Stimulated activated CD8-positive, alpha-beta memory T cell treated with anti-CD3 and anti-CD28 coated beads, Interleukin-2, amount 100 ng/mL, for 48 hours (primary cell): ENCODE measurements at places on chromosomes 7 and 10.
A peak's percentile ranks its signal among the peaks of the same experiment; 100 is the strongest.

- DNase-seq: no peak
Observed at GRCh38 chr7:8387551-8388256, 45.7 kb upstream of the NXPH1 start.

GRCh38 chr7:47104206-47104549, 477.7 kb downstream of the TNS3 start:
- no peak for DNase-seq

GRCh38 chr7:139727151-139727705, 50.6 kb downstream of the HIPK2 start:
- no peak for DNase-seq

- DNase-seq: no peak
Observed at GRCh38 chr10:76035206-76036110, 604.0 kb downstream of the LRMDA start.

GRCh38 chr7:36048141-36048901, 104.7 kb upstream of the EEPD1 start:
- DNase-seq: no peak

GRCh38 chr10:22370320-22370719, 25.0 kb downstream of the SPAG6 start:
- no peak for DNase-seq

DNA sequence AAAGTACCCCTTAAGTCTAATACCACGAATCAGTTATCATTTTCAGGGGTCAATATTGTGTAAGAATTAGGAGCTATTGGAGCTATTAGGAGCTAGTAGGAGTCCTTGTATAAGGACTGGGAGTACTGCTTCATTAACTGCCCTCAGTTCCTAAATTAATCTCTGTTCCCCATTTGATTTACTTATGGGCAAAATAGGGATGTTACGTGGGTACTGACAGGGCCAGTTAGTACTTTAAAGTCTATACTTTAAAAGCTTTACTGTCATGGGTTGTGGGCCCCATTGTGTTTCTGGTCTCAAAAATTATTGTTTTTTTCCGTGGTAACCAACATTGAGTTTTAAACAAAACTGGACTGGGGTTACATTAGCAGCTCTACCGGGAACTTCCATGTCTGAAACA, 60.3 kb downstream of the PRKAR2B start:
- no peak for DNase-seq

- DNase-seq: no peak
Observed at GRCh38 chr7:47571331-47572093, 10.4 kb downstream of the TNS3 start.

DNA sequence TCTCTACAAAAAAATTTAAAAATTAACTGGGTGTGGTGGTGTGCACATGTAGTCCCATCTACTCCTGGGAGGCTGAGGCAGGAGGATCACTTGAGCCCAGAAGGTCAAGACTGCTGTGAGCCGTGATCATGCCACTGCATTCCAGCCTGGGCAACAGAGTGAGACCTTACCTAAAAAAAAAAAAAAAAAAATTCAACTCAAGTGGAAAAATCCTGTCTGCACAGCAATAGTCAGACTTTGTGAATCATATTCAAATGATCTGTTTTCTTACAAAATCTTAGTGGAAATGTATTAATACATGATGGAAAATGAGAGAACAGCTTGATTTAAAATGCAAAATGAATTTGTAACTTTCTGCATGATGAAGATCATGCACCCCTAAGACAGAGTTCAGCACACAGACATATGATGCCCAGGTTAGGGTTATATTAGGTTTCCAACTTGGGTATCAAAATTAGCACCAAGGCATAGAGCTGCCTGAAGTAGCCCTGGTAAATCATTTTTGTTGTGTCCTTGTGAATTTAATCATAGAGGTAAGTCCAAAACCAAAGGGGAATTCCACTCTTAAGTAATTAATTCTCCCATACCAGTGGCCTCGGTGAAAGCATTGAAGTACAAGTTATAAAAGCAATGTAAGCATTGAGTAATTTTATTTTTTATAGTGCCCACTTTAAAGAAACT, 93.8 kb downstream of the ADD3 start:
- DNase-seq: no peak

DNA sequence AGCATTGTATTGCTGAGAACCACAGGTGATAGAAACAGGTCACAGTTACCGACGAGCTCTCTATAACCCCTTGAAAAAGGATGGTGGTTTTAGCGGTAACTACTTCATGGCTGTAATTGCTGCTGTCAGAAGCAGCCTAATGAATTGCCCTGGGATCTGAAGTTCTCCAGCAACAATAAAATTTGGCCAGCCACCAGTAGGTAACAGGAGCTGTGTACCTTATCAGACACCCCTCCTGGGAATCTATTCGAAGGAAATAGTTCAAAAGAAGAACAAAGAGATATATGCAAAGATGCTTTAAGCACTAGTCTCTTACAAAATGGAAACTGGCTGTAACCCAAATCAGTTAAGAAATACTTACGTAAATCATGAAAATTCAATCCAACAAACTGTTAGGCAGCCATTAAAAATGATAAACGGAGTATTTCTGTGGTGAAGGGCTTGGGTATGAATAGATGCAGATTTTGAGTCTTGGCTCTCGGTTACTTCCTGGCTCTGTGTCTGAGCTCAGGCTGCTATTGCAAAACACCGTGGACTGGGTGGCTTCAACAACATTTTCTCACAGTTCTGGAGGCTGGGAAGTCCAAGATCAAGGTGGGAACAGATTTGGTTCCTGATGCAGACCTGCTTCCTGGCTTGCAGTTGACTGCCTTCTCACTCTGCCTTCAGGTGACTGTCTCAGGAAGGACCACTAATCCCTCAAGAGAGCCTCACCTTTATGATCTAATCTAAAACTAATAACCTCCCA, 1.6 kb downstream of the MSRB2 start:
- no peak for DNase-seq

DNA sequence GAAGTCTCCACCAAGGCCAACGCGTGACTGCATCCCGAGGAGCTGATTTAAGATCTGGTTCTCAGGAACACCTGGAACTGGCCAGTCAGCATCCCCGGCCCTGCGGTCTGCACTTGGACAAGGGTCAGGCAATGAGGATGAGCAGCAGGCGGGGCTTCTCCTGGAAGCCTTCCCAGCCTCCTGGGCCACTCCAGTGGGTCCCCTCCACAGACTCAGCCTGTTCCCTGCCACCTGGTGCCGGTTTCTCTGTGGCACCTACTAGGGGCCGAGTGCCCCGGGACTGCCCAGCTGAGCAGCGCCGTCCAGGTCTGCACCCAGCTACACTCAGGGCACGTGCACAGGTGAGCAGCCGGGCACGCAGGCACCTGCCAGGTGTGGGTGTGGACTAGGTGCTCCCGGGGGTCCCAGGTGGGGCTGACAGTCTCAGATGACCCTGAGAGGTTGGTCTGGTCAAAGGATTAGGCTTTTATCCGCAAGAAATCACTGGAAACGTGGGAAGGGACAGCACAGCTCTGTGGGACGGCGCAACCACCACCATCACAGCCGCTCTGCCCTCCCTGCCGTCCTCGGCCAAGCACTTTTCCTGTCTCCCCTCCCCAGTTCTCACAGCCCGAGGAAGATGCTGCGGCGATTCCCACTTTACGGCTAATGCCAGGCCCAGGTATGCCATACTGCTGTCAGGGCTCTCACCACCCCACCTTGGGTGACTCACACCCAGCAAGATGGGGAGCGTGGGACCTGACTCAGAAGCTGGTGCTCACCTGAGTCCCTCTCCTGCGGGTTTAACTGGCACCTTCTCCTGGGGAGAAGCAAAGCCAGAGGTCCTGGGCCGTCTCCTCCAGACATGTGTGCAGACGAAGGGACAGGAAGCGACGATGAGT, 166.0 kb downstream of the RNF216 start:
- no peak for DNase-seq

- no peak for DNase-seq
Observed at GRCh38 chr7:132703742-132704141, 127.5 kb upstream of the PLXNA4 start.

DNA sequence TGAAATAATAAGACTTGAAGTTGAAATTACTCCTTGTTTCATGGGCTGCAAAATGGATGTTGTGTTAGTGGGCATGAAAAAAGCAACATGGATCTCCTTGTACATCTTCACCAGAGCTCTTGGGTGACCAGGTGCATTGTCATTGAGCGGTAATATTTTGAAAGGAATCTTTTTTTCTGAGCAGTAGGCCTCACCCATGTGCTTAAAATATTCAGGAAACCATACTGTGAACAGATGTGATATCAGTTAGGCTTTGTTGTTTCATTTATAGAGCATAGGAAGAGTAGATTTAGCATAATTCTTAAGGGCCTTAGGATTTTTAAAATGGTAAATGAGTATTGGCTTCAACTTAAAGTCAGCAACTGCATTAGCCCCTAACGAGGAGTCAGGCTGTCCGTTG, 15.3 kb downstream of the STAG3 start:
- no peak for DNase-seq

GRCh38 chr10:29064680-29065079, 224.2 kb upstream of the LYZL1 start:
- DNase-seq: no peak

GRCh38 chr7:2635810-2636701, 4.3 kb downstream of the TTYH3 start:
- DNase-seq: no peak

GRCh38 chr7:5397736-5398135, 25.9 kb downstream of the TNRC18 start:
- no peak for DNase-seq

DNA sequence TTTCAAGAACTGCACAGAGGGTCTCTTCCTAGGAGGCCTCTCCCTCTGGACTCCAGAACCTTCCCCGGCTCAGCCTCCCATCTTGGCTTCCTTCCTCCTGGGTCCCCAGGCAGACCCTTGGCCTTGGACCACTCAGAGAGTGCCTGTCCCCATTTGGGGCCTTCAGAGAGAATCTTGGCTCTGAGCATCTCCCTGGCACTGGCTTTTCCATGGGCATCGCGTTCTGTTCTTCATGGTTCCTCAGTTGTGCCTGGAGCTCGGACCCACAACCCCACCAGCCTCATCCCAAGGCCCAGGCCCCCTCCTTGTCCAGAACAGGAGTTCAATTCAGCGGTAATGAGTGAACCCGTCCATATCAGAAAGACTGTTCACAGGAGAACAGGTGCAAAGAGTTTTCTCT, 73.4 kb downstream of the VIPR2 start:
- no peak for DNase-seq

- no peak for DNase-seq
Observed at GRCh38 chr7:105297985-105298384, 90.7 kb downstream of the SRPK2 start.

DNA sequence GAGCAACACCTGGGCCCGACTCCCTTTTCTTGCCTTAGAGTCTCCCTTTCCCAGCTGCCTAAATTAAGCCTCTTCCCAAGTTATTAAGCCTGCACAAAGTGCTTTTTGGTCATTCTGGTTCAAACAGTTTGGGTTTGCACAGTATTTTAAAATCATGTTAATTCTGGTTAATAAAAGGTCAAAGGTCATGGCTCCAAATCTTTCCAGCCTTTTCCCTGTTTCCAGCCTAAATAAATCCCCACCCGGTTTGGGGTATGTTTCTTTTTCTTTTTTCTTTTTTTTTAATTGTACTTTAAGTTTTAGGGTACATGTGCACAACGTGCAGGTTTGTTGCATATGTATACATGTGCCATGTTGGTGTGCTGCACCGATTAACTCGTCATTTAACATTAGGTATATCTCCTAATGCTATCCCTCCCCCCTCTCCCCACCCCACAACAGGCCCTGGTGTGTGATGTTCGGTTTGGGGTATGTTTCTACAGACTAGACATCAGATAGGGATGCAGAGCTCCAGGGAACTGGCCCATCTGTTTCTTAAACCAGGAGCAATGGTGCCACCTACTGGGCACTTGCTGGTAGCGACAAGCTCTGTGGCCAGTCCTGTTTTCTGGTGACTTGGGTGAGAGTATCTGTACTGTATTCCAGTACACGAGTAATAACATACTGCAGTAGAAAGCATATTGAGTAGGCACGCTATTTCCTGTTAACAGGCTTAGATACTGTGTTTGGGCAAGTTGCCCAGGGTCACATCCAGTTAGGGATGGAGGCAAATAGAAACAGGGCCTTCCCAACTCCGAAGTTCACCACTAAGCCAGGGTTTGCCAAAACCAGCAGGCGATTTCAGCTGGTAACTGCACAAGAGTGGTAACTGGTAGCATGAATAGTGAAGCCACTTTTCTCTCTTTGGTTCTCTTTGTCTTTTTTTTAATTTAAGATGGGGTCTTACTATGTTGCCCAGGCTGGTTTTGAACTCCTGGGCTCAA, 60.6 kb upstream of the TRIM8 start:
- DNase-seq: peak; percentile 67

DNA sequence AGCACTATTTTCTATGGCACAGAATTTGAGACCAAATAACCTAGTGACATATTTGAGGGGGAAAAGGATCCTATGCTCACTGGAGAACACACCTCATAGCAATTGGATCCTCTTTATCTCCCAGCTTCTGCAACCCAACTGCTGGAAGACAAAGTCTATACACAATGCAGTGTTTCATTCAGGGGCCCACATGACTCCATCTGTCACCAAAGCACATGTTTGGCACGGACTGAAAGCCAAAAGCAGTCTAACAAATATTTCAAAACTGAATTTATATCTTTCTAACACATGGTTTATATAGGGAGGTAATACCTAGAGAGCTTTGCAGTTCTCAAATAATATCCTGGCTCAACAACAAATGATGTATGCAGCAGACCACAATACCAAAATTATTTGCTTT, 39.2 kb downstream of the ADAM12 start:
- no peak for DNase-seq

DNA sequence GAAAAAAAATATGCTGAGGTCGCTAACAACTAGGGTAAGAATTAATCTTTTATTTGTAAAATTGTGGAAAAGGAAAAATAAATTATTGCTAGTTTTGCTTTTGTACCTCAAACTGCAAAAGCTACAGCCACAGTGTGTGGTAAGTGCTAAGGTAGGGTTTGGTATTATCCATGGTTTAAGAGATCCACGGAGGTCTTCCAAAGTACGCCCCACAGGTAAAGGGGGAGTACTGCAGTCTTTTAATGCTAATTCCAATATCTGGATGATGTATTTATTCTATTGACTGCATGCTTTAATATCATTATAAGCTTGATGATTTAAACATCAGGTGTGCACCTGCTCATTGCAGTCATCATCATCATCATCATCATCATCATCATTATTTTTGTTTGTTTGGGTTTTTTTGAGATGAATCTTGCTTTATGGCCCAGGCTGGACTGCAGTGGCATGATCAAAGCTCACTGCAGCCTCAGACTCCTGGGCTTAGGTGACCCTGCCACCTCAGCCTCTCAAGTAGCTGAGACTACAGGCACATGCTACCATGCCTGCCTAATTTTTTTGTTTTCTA, 38.4 kb upstream of the BMS1 start:
- no peak for DNase-seq

DNA sequence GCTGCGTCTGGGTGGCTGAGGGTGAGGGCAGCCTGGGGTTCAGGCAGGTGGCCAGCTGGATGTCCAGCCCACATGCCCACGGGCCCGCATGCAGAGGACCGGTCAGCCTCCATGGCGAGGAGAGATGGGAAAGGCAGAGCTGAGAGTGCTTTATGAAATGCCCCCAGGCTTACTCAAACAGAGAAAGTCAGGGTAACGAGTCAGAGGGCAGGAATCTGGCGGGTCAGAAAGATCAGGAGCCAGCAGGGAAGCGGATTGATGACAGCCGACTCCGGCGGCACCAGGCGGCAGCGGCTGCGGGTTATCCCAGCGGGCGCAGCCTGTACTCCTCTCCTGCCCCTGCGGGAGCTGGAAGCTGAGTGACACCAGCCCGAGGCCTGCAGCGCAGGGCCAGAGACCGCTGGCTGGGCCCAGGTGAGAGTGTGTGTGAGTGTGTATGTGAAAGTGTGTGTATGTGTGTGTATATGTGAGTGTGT, 13.4 kb downstream of the SLC13A4 start:
- DNase-seq: no peak

GRCh38 chr10:96651998-96652431, 65.2 kb upstream of the TM9SF3 start:
- peak; percentile 32 for DNase-seq
